ENCODE measurements at places on chromosomes 6 and 20.

DNA sequence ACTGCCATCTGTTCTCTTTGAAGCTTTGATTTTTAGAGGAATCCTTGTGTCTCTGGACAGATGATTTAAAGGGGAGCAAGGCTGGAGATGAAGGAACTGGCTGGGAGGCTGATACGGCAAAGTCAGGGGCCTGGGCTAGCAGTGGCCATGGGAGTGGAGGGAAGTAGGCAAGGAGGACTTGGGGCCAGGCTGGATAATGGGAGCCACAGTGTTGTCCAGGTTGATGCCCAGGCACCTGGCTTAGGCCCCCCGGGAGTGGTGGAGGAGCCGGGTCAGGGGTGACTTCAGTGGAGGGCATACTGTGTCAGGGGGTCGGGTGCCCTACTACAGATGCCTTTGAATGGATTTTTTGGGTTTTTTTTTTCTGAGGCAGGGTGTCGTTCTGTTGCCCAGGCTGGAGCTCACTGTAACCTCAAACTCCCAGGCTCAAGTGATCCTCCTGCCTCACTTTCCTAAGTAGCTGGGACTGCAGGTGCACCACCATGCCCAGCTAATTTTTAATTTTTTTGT is 45.0 kb downstream of the EFCAB8 start:
- no peak for DNase-seq

DNA sequence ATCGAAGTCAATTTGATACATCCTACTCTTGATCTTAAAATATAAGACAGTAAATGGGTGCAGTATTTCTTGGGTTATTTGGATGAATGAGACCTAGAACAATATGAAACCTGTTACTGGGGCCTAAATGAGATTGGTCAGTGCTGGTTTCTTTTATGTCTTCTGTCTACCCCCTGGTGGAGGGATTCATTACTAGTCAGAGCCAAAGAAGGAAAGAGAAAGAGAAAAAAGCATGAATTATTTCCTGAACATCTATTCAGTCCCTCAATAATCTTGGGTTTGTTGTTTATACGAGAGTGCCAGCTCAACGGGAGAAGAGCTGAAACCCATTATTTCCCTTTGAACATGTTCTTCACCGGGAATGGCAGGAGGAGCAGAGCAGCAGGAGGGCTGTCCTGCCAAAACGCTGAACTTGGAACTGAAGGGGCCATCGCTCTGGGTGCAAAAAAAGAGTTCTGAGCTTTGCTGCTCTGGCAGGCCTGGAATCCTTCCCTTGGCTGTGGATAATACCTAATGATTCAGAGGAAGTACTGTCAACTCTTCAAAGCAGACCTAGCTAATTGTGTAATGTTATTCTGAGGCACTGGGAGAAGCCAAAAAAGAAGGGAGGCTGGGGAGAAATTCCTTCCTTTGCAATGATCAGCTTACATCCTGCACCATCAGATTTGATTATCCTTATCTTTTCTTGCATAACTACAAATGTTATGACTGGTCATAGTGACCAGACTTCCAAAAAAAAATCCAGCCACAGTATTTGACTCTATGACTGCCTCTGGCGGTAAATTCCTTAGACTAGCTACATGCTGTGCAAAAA is 72.0 kb downstream of the BLOC1S5 start:
- no peak for DNase-seq

DNA sequence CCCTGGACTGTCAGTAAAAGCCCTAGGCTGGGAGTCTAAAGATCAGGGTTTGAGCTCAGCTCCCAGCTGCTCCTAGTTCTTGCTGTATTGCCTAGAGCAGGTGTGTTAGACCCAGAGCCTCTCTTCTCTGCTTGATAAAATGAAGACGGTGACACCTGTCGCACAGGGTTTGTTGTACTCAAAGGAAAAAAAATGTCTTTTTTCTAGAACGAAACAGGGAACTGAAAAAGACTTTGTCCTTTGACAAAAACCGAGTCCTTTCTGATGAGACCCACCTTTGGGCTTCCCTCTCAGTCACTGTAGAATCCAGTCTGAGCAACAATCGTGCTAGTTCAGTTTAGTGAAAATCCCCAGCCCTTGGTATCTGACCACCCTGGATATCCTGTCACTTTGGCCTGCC is 102.1 kb upstream of the LAMP5 start:
- DNase-seq: no peak

- no peak for DNase-seq
These were observed 49.7 kb downstream of the NOL4L start for GRCh38 chr20:32535316-32535952.

- DNase-seq: no peak
These were observed 7.2 kb downstream of the MYLIP start for GRCh38 chr6:16136091-16136490.

DNA sequence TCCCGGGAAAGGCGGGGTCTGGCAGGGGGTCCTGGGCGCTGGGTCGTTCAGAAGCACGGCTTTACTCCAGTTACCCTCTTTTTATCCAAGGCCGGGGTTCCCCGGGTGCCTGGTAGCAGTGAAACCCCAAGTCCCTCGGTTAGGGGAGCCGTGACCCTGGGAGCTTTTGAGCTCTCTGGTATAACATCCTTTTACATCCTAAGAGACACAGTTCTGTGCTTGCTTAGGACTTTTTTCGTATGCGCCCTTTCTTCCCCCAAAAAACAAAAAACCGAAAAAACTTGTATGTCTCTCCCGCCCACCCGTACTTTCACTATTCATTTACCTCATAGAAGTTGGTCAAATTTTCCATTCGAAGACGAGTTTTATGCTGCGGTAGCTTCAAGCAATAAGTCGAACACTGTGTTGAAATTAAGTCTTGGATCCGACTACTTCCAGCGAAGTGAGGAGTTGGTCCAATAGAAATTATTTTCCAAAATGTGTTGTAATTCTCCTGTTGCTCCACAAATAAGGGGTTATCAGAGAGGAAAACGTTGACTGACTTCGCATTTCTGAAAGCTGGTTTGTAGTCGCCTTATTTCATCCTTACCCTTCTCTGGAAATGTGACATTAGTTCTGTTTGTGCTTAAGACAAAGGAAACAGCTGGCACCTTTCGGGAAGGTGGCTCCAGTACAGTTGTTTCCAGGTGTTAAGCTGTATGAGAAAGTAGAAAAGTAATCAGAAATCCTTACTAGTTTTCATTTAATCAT is 816 bp upstream of the MAN1A1 start:
- no peak for DNase-seq

DNA sequence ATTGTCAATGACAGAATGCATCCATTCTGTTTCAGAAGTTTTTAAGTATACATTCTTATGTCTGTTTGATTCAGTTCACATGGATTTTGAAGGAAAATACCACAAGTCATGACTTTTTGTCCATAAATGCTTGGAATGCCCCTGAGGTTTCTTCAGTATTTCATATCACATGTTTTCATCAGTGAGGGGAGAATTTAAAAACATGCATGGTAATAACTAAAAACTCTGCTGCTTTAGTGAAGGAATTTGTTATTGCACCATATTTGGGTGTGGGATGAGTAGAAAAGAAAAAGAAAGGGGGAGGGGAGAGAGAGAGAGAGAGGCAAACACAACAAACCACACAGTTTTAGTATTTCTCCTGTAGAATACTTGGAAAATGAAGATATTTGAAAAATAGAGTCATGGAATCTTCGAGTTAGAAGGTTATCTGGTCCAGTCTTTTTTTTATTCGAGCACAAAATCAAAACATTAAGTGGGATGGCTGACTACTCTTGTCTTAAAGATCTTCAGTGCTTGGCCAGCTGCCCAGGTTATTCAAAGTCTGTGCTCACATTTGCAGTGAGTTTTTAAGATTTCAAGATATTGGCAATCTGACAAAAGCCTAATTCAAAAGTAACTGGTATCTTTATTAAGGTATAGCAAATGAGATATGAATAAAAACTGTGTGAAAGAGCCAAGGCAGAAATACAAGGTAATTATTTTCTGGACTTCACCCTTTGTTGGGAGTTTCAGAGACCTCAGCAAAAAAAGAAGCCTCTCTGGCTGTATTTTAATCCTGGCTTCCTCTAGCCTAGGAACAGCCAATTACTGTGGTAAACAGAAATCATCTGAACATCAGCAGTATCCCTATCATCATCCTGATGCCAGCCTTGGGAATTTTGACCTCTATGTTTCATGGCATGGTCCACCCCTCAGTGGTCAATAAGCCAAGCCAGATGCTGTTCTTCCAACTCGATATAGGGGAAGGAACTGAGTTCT is 687.9 kb upstream of the CITED2 start:
- DNase-seq: peak; percentile 85

DNA sequence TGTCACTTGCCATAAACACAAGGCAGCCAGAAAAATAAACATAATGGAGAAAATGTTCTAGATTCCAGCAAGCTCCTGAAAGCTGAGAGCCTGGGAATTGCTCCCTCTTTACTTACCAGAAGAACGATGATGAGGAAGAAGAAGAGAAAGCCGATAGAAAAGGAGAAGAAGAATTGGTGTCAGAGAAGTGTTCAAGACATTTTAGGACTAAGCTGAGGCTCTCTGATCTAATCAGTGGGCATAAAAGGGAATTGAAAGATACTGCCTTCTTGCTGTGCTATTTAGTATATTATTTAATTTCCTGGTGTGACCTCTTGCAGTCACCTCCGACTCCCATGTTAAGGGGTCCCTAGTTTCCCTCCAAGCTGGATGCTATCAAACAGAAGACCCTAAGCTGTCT is 316.6 kb upstream of the JARID2 start:
- DNase-seq: no peak

DNA sequence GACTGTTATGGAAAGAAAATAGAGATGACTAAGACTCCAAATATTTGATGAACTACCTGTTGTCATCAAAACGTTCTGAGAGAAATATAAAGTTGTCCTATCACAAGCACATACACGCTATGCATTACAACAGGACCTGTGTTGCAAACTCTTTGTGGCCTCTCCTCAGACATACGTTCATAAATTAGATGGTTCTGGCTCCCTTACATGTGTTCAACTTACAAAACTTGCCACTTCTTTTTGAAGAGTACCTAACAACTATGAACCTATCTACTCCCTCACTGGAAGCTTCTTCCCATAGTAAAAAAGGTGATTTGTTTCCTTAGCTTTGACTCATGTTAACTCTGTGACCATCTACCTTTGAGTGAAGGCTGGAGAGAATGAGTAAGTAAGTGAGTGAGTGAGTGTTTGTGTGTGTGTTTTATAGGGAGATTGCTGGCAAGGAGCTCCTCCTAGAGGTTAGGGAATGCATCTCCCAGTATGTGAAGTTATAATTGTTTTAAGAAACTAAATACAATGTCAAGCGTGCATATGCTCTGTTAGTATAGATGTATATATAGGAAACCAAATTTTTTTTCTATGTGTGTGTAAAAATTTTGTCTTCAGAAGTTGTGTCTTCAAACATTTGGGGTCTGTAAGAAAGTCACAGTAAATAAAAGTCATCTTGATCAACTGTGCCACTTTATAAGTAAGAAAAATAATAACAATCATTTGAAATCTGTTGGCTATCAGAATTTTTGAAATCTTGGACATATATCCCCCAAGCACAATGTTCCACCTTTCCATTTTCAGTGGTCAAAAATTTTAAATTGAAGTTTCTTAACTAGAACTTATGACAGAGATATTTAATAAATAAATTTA is 1211.1 kb upstream of the GJE1 start:
- DNase-seq: no peak

DNA sequence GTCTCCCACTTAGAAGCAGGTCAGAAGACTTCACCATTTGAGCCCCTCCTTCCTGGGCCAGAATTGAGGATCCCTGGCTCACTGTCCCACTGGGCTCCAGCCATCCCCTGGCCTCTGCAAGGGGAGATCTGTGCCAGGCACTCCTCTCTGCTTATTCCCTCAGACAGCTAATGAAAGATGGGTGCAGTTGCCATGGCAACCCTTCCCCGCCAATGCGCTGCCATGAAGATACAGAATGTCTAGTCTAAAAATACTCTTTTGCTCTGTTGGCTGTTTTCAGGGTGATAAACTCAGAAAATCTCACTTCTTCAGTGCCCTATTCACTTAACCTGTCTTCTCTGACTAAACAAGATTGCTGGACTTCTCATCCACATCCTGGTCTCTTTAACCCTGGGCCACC is 13.6 kb upstream of the TTLL2 start:
- no peak for DNase-seq

GRCh38 chr6:137272403-137272802 is 53.2 kb upstream of the IFNGR1 start:
- no peak for DNase-seq

- no peak for DNase-seq
These were observed 52.1 kb downstream of the PTPN1 start for GRCh38 chr20:50562262-50562701.

DNA sequence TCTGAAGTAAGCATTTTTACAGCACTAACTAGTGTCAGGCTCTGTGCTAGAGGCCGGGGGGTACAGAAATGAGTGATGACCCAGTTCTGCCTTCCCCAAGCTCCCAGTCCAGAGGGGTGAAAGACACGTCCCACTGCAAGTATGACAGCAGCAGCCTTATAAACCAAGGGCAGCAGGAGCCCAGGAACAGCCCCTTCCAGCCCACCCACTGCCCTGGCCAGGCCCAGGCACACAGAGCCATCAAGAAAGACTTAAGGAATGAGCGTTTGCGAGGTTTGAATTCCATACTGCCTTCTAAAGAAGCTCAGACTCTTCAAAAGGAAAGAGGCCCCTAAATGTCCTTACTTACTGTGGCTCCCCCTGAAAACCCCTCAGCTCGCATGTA is 10.0 kb downstream of the TRERF1 start:
- DNase-seq: no peak

- DNase-seq: no peak
These were observed 344.9 kb upstream of the JARID2 start for GRCh38 chr6:14900919-14901318.

DNA sequence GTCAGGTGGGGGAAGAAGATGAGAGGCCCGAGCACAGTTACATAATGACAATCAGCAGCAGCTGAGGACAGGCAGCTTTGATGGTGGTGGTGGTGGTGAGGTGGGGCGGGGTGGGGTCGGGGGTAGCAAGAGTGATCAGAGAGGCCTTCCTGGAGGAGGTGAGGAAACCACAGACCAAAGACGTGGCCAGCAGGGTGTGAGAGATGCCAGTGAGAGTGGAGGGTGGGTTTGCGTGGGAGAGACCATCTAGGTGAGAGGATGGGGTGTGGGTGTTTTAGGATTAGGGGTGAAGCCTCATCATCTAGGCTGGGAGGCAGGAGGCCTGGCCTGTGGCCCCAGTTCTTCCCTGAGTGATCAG is 76.0 kb upstream of the TOX2 start:
- DNase-seq: peak; percentile 63

- no peak for DNase-seq
These were observed 218.0 kb downstream of the THBS2 start for GRCh38 chr6:169035385-169036240.
